CD14-positive monocyte (primary cell): ENCODE measurements at places on chromosomes 7 and 10.

GRCh38 chr7:54833001-54833467 is 74.0 kb upstream of the SEC61G start:
- no peak for DNase-seq

DNA sequence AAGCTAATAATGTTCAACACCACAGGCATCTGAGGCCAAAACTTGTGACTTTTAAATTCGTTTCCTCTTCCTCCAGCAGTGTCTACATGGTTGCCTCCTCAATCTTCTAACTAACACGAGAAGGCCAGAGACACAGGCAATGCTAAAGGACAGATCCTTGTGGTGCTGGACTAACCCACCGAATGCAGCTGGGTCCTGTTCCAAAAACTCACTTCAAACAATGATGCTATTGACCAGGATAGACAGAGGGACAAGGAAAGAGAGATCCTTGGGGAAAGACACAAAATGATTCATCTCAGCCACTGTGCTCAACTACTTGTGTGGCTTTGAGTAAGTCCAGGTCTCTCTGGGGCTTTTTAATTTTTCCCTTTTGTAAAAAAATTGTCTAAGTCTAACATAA is 107.6 kb downstream of the KCNMA1 start:
- no peak for DNase-seq

GRCh38 chr7:75729851-75730274 is 8.9 kb downstream of the HIP1 start:
- DNase-seq: peak; percentile 16

DNA sequence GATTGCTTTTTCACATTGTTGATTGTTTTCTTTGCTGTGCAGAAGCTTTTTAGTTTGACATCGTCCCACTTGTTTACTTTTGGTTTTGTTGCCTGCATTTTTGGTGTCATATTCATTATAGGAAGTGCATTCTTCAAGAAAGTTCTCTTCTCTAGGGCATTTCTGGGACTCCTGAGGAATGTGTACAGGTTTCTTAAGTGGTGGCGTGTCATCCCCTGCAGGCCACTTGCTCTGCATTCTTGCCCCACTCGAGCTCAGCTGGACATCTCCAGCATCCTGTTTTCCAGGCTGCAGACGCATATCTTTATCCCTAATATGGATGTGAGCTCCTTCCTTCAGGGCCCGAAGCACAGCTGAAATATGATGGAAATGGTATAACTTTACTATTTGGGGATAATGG is 255.6 kb upstream of the HABP2 start:
- no peak for DNase-seq

DNA sequence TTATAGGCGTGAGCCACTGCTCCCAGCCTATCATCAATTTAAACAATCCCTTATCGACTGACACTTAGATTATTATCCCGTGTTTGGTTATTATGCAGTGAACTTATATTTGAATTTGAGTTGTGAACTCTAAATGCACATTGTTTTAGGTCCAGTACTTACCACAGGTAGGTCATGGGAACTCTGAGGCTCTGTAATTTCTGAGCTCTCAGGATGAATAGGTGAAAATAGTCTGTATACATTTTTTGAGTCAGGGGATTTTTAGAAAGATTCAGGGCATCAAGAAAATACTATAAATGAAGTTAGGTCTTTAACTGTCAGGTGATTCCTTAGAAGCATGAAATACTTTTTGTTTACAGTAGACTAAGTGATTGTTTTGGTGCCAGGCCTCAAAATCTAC is 8.8 kb downstream of the CCDC136 start:
- DNase-seq: no peak

DNA sequence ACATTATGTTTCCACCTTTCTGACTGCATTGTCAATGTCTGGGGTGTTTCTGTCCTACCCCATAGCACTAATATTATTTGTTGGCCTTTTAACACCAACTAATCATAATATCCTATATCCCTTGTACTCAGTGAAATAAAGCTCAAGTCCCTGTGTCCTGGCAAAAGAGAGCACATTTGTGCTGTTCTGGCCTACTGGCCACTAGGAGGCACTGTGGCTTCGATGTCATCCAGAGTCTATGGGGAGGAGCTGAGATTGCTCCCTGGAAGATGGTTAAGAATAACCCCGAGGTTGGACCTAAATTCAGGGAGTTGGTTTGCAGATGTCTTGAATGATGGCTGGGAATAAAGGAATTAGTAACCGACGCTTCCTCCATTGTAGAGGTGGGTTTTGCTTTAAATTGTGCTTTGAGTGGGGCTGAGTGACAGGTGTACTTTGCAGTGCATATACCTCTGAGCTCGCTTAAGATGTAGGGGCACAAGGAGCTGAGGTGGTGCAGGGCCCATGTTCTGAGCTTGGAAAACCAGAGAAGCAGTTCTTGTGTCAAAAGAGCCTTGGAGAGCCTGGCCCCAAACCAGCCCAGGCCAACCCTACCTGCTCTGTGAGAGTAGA is 191.2 kb upstream of the PRSS1 start:
- DNase-seq: peak; percentile 64

DNA sequence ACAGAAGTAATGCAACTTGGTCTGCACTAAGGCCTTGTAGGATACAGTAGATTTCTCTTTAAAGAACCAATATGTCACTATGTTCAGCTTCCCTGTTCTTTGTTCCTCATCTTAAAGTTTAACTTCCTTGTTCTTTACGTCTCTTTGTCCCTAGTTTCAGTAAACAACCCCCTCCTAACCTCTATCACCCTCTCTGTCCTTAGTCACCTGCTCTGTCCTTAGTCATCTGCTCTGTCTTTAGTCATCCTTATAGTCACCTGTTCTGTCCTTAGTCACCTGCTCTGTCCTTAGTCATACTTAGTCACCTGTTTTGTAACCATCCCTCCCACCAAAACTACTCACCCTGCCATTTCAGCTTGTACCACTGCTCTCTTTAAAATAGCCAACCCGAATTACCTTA is 144.6 kb upstream of the TMEM106B start:
- peak; percentile 50 for DNase-seq

GRCh38 chr10:60907236-60907635 is 36.7 kb downstream of the RHOBTB1 start:
- no peak for DNase-seq

- DNase-seq: peak; percentile 48
Measured at GRCh38 chr10:71366690-71367089, 30.0 kb upstream of the CDH23 start.

DNA sequence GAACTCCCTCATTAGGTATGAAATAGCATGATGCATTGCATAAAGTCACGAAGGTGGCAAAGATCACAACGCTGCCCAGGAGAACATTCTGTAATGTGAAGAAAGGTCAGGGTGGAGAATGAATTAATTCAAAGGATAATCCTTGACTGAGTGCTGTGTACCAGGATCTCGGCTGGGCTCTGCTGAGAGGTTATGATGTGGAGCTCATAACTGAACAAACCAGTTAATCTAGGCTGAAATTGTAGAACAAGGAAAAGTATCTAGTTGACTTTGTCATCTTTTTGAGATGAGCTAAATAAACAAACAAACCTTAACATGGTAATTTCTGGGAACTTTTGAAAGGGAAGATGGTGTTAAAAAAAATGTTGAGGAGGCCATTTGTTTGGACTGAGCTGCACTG is 6.1 kb downstream of the MSMB start:
- no peak for DNase-seq
